ENCODE measurements at places on chromosomes 3 and 15. TPM values are rescaled to one million over a fixed set of nuclear protein-coding genes. Genes with fewer than 3 reads are reported as not detected.

GRCh38 chr15:47542312-47542989, 174.9 kb upstream of the SEMA6D start:
- no peak for DNase-seq

CEMIP gene
- total RNA-seq: 17.2 TPM

- DNase-seq: no peak
Observed at GRCh38 chr15:58117619-58118018, 20.6 kb upstream of the AQP9 start.

DTWD1 gene
- 46.5 TPM for total RNA-seq

EIF4G1 gene
- 358 TPM for total RNA-seq

IFT80 gene
- 25.0 TPM for total RNA-seq

GRIP2 gene
- total RNA-seq: 6.6 TPM

NDUFB5 gene
- total RNA-seq: 186 TPM

- DNase-seq: no peak
Observed at GRCh38 chr3:169455472-169455871, 208.0 kb downstream of the MECOM start.

DNAJA4 gene
- 9.8 TPM for total RNA-seq

DNA sequence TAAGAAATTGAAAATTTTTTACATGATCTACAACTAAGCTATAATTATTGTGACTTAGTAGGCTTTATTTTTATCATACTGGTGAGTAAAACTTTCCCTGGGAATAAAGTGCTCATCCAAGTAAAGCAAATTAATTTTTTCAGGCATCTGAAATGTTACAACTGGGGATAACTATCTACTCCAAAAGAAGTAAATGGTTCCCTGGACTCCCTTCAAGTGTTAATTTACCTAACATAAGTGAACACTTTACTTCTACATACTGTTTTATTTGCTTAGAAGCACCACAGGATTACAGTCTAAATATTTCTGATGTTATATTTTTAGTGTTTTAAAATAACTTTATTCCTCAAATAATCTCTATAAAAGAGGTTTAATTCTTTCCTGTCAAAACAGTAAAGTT, 57.8 kb downstream of the IFT57 start:
- no peak for DNase-seq

DNA sequence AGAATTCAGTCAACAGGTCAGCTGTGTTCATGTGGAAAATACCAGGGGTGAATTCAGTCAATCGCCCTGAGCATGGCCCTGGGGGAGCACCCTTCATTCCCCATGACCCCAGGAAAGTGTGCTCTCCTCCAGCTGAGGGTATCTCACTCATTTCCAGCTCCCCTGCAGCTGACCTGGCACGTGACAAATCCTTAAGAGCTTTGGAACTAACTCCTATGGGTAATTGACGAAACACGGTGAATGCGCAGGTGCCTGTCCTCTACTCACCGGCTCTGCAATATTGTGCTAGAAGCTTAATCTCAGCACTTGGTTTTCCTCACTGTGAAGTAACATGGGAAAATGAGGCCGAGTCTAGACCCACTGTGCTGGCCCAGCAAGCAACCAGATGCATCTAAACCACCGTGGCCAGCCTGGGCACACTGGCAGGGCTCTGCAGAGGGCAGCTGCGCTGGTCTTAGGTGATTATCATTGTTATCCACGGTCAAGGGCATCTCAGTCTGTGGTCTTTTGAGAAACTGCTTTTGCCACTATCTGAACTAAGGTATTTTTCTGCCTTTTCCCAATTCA, 63.1 kb downstream of the SPSB4 start:
- DNase-seq: peak; percentile 49

SPATA12 gene
- 0.19 TPM for total RNA-seq

DNA sequence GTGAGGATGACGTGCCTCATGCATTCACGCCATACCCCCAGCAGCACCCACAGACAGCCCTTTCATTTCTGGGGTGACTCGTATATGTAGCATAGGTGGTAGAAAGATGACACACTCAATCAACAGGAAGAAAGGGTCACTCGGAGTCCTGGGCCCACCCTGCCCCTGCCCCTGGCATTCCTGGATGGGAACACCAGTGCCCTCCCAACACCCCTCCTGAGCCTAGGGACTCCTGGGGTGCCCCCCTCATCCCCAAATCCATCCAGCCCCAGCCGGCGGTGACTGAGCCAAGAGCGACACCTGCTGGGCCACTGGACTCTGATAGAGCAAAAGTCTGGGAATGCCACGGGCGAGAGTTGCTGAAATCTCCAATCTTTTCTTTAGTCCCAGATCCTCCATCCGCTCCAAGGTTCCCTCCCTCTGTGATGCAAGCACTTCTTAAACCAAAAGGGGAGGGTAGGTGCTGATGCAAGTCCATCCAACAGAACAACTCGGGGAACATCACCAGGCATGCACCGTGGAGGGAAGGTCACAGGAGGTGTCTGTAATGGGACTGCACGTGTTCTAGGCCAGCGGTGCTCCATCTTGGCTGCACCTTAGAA, 31.1 kb downstream of the ACAN start:
- peak; percentile 33 for DNase-seq

KCNMB3 gene
- 1.9 TPM for total RNA-seq

- peak; percentile 87 for DNase-seq
Observed at GRCh38 chr15:22980189-22981050, at the start of gene CYFIP1. TSS of gene CYFIP1 (minus strand) at chr15:22980368. CDS start at chr15:22947285, 33,083 bp downstream.
